Astrocyte of the spinal cord (primary cell): ENCODE measurements at places on chromosomes 2 and 18.

- no peak for DNase-seq
These were observed 5.3 kb upstream of the KCTD18 start for GRCh38 chr2:200515155-200515554.

GRCh38 chr2:31002537-31003150 is 135.6 kb downstream of the GALNT14 start:
- DNase-seq: no peak

- no peak for DNase-seq
These were observed 14.0 kb upstream of the COL6A3 start for GRCh38 chr2:237427769-237428506.

- DNase-seq: no peak
These were observed 407.1 kb downstream of the SPAG16 start for GRCh38 chr2:213691351-213691750.

DNA sequence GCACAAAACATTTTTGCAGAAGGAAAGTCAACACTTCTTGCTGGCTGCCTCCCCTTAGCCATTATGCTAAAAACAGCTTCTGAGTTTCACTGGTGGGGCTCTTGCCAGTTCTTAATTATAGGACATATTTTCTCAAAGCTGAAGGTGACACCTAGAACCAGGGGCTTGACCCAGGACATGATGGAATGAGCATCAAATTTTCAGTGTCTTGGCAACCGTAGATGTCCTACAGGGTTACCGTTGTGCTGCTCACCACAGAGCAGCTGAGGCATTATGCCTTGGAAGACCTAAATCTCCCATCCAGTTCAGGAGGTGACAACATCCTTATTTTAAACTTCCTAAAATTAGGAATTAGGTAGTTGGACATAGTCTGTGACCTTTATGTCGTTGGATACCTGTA is 46.7 kb downstream of the TMEM185B start:
- no peak for DNase-seq

GRCh38 chr18:56097621-56098020 is 509.6 kb upstream of the TCF4 start:
- no peak for DNase-seq

DNA sequence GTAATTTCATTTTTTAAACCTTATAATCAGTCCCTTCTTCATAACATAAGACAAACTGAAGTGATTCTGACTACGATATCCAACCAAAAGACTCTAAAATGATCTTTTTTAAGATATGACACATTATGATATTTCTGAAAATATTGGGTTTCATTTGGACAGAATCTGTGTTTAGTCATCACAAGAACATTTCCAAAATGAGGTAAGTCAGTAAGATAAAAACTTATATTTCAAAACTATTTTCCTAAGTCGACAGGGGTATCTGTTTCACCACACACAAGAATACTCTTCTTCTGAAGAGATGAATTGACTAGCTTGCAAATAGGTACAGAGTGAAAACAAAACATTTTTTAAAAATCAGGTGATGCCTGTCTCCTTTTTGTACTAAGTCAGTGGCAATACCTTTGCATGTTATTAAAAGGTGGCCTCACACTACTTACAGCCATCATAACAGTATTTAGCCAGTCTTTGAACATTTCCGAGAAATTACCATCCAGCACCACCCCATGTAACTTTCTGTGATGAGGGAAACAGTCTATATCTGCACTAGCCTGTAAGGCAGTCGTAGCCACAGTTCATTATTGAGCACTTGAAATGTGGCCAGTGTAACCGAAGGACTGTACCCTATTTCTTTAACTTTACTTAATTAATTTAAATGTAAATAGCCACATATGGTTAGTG is 13.5 kb downstream of the STK39 start:
- DNase-seq: no peak

DNA sequence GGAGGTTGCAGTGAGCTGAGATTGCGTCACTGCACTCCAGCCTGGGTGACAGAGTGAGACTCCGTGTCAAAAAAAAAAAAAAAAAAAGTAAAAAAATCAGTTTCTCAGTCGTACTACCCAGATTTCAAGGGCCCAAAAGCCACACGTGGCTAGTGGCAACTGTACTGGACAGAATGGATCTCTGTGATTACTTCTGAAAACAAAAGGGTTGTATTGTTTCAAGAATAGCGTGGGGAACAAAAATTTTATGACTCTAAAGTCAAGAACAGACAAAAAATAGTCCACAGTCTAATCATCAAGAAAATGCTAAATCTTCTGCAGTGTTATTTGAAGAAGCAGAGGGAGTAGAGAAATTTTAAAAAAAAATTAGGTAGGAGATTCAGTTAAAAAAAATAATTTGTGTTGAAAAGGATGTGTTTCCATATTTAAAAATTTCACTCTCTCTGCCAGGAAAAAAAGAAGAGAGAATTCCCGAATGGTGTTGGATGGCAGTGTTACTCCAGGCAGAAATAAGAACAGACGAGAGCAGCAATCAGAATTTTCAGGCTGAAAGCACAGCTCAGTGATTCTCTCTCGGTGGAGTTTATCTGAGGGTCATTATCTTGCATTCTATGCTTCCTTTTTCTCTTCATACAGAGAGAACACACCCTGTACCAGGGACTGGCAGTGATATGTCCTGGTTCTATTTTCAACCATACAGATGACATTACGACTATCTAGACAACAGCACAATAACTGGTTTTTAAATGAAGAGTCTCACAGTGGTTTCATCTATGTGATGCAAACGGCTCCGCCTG is 61.8 kb downstream of the CABYR start:
- DNase-seq: no peak

- DNase-seq: no peak
These were observed 131.6 kb upstream of the MSH6 start for GRCh38 chr2:47651296-47651695.

- no peak for DNase-seq
These were observed 98.2 kb downstream of the MRO start for GRCh38 chr18:50721451-50722120.

DNA sequence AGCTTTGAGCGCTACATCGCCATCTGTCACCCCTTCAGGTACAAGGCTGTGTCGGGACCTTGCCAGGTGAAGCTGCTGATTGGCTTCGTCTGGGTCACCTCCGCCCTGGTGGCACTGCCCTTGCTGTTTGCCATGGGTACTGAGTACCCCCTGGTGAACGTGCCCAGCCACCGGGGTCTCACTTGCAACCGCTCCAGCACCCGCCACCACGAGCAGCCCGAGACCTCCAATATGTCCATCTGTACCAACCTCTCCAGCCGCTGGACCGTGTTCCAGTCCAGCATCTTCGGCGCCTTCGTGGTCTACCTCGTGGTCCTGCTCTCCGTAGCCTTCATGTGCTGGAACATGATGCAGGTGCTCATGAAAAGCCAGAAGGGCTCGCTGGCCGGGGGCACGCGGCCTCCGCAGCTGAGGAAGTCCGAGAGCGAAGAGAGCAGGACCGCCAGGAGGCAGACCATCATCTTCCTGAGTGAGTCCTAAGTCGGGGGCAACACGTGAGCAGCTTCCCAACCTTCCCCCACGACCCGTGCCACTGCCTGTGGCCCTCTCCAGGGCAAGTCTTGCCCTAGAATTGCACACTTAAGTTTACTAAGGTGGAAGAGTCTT is 928 bp downstream of the GPR39 start:
- DNase-seq: no peak

DNA sequence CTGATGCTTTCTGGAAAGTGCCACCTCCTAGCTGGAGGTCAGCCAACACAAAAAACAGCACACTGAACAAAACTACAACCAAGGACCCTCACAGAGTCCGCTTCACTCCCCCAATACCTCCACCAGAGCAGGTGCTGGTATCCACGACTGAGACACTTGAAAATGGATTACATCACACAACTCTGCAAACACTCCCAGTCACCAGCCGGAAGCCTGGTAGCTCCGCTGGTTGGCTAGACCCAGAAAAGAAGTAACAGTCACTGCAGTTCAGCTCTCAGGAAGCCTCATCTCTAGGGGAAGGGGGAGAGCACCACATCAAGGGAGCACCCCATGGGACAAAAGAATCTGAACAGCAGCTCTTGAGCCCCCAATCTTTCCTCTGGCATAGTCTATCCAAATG is 175.4 kb downstream of the LCLAT1 start:
- DNase-seq: no peak

- DNase-seq: no peak
These were observed 53.3 kb downstream of the FECH start for GRCh38 chr18:57533006-57533867.

DNA sequence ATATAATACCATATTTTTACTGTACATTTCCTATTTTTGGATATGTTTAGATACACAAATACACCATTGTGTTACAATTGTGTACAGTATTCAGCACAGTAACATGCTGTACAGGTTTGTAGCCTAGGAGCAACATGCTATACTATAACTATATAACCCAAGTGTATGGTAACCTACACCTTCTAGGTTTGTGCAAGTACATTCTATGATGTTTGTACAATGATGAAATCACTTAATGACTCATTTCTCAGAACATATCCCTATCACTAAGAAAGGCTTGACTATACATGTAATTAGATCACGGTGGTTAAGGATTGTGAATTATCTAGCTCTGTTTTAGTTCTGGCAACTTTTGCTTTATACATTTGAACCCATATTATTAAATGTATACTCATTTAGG is 31.3 kb downstream of the NPHP1 start:
- peak; percentile 42 for DNase-seq

GRCh38 chr2:24691806-24692205 is 101.4 kb downstream of the PTRHD1 start:
- no peak for DNase-seq

DNA sequence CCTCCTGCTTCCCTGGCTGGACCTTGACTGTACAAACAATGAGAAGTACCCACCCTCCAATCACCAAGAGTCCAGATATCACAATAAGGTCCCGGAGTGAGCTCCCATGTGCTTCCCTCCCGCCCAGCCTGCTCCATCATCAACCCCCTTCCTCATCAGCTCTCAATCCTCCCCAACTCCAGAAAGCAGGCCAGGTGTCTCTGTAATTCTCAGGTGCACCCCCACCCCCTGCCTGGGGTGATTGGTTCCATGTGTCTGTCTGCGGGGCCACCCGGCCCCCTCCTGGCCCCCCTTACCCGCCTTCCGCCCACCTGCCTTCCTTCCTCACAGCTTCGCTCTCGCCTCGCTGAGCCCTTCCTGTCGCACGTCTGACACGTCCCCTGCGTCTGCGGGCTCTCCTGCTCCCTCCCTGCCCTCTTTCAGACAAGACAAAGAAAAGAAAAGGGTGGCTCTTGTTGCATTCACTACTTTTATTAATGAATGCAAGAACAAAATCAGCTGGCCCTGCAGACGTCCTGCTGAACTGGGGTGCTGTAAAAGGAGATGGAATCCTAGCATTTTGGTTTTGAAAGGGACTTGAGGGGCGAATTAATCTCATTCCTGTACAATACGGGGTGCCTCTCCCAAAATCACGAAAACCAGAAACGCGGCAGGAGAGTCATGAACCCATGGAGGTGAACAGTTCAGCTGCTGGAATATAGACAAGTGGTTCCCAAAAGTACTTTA is 26.5 kb upstream of the IGFBP2 start:
- no peak for DNase-seq

GRCh38 chr18:68083776-68084175 is 567.3 kb upstream of the DSEL start:
- DNase-seq: peak; percentile 22

GRCh38 chr2:24906466-24906865 is 13.6 kb downstream of the ADCY3 start:
- no peak for DNase-seq

DNA sequence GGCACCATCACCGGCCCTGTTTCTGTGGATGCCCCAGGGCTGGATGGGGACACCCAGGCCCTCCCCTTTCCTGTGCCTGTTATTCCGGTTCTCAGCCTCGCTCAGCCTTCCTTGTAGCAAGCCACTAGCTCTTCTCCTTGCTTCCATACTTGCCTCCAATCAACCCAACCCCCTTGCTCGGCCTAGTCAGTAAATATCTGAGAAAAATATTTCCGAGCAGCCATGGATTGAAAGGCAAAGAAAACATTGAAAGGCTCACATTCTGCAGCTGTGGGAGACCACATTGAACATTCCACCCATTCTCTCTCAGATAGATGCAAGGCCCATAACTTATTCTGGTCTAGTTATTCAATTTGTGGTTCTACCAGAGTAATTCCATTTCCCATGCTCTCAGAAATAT is 114.9 kb downstream of the SPP2 start:
- DNase-seq: peak; percentile 97

- peak; percentile 78 for DNase-seq
These were observed 5.3 kb upstream of the GDF7 start for GRCh38 chr2:20661421-20662307.

DNA sequence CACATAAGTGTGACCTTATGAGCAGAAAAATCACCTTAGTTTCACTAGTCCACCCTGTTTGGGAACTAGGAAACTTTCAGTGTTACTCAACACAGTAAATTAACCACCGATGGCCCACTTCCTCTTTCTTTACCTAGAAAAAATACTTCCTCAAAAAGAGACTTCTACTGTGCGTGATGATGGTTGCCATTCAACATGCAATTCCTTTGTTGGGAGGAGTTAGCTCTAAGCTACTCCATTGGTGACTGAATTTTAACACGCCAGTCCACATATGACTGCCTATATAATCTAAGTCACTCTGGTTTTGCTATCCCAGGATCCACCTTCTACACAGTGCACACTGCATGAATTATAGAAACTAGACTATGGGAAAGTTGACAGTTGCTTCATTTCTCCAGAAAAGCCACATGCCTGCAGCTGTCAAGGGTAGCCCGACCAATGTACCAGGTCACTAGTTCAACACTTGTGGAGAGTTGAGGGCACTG is 47.8 kb upstream of the REG3G start:
- DNase-seq: no peak

- peak; percentile 79 for DNase-seq
These were observed 459.5 kb downstream of the DLGAP1 start for GRCh38 chr18:3995476-3996102.

DNA sequence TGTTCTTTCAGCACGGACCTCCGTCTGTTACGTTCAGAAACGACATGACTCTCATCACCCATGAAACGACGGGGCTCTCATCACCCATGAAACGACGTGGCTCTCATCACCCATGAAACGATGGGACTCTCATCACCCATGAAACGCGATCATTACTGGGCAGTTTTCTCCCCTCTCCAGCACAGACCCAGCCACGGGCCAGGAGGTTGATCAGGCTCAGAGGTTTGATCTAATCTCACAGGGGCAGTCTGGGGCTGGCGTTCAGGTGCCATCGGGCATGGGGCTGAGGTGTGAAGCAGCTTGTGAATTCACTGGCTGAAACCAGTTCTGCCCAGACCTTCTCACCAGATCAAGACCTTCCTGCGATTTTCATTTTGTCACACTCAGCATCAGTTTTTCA is 296.4 kb downstream of the NDUFA10 start:
- no peak for DNase-seq

- DNase-seq: no peak
These were observed 12.9 kb upstream of the NMI start for GRCh38 chr2:151302404-151302803.

DNA sequence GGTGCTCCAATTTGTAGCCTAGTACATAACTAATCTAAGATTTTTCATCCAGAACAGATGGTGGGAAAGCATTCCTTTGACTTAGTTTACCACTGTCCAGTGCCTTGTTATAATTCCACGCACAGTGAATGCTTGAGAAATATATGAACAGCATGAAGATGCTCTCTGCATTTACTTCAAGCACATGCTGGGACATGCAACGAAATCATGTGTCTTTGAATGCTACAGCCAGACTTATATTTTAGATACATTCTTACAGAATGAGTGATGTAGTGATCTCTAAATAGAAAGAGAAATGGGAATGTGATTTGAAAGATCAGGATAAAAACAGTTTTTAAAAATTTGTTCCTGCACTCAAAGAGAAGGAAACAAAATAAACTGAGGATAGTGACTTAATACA is 398.3 kb downstream of the FBXO15 start:
- no peak for DNase-seq

GRCh38 chr2:112055730-112056625 is 909 bp downstream of the TMEM87B start:
- peak; percentile 89 for DNase-seq

GRCh38 chr2:138277062-138277461 is 224.5 kb upstream of the SPOPL start:
- no peak for DNase-seq
